ENCODE measurements at places on chromosomes 3 and 15.

DNA sequence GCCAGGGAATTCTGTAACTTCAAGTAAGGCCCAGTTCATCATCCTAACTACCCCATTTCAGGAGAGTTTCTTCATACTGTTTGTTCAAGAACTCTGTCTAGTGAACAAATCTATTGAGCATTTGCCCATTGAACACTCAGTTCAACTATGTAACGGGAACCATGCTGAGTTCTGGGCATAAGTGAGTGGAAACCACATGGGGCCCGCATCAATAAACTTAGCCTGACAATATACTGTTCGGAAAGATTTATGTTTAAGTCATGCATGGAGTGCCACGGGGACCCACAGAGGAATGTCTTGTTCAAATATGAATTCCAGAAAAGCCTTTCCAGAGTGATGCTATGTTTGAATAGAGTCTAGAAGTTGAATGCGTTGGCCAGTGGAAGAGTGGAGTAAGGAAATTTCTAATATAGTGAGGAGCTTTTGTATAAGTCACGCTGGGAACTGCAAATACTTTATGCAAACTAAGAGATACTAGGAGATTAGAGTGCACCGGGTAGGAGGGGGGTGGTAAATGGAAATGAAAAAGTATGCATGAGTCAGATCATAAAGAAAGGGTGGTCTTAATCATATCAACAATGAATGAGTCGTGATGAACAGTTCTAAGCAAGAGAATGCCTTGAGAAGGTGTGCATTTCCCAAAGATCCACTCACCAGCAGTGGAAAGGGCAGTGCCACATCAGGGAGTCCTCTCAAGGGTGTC, 279.8 kb downstream of the VPS13C start:
- no peak for DNase-seq

GRCh38 chr3:23781051-23781450, 24.7 kb upstream of the UBE2E1 start:
- no peak for DNase-seq

DNA sequence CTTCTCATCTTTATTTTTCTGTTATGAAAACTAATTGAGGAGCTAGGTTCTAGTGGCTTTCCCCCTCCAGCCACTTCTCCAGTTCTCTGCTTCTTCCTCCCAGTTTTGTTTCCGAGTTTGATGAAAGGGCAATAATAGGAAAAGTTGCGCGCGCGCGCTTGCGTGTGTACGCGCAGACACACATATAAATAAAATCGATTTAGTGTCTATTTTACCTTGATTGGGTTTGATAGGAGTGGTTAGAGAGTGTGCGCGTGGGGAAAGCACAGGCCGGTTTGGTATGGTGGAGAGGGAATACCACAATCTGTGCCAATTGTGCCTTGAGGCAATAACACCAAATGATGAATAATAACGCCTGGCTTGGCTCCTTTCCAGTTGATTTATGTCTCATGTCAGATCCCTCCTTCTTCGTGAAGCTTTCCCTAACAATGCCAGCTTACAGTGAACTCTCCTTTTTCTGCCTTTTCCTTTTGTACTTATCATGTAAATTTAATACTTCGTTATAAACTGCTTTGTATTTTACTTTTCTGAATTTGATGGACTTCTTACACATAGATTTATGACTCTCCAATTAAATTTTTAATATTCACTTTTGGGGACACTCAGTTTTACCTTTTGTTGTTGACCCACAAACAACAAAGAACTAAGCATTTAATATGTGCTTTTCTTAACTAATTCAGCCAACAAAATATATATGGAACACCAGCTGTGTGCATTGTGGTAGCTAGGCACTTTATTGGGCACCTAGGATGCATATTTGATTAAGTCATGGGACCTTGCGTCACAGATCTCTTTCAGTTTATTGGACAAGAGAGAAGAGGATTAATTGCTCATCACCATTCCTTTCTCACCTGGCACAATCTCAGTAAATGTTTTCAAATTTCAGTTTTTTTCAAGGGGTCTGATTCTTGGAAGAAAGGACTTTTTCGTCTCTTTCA, 1.7 kb downstream of the TIPARP start:
- peak; percentile 15 for DNase-seq

- DNase-seq, result no peak
These were observed 33.1 kb downstream of the ARMC8 start for GRCh38 chr3:138220242-138220641.

DNA sequence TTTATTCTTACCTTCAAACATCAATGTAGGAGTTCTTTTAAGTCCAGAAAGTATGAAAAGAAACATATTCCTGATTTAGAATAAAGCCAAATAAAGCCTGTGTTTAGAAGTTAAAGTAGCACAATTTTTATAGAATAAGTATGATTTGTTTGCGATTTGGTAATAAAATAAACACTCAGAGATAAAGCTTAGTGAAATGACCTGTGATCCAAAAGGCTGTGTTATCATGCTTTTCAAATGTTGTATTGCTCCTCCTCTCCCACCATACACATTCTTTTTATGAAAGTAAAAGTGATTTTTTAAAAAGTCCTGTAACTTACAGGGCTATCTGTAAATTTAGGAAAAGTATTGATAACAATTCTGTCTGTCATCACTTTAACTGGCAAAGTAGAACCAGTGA, 138.6 kb upstream of the CGNL1 start:
- no peak for DNase-seq

Measured in NCI-H524 (cell line).